ENCODE measurements at places on chromosomes 7 and 10. TPM values are rescaled to one million over a fixed set of nuclear protein-coding genes. Genes with fewer than 3 reads are reported as not detected.

DNA sequence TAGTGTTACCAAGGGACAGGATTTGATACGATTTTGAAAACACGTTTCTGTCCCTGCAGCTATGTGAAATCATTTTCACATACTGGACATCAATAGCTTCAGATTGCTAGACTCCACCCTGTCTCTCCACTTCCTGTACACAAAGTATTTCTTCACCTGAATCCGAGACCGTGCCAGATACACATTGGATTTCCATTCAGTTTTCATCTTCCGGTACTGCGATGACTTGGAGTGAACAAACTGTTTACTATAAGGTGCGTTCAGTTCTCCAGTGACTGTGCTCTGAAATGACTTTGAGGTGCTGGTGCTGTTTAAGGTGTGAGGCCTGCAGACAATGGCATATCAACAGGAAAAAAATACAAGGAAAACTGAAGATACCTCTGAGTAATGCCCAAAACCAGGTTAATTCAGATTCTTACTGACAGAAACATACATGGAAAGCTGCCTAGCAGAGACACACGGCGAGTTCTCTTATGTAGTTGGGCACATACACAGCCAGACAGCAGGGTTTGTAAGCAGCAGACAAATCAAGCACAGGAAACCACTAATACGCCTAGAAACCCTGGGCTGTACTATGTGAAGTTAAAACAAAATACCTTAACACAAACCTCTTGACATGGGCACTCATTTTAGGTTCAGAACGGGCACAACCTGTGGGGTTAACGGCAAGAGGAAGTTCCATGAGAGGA, 119.2 kb downstream of the GALNT11 start:
- DNase-seq = no peak

DNA sequence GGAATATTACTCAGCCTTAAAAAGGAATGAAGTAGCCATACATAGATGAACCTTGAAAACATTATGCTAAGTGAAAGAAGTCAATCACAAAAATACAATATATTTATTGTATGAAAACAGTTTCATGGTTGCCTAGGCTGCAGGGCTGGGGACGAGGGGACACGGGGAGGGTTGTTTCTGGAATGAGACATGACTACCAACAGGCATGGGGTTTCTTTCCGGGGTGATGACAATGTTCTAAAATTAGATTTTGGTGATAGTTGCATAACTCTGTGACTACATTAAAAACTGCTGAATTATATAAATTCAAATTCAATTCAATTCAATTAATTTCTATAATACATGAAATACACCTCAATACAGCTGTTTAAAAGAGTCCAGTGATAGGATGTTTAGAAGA, 88.0 kb downstream of the ARHGAP22 start:
- DNase-seq = no peak

GRCh38 chr7:47968847-47969774, 10.3 kb downstream of the HUS1 start:
- DNase-seq = no peak

DNA sequence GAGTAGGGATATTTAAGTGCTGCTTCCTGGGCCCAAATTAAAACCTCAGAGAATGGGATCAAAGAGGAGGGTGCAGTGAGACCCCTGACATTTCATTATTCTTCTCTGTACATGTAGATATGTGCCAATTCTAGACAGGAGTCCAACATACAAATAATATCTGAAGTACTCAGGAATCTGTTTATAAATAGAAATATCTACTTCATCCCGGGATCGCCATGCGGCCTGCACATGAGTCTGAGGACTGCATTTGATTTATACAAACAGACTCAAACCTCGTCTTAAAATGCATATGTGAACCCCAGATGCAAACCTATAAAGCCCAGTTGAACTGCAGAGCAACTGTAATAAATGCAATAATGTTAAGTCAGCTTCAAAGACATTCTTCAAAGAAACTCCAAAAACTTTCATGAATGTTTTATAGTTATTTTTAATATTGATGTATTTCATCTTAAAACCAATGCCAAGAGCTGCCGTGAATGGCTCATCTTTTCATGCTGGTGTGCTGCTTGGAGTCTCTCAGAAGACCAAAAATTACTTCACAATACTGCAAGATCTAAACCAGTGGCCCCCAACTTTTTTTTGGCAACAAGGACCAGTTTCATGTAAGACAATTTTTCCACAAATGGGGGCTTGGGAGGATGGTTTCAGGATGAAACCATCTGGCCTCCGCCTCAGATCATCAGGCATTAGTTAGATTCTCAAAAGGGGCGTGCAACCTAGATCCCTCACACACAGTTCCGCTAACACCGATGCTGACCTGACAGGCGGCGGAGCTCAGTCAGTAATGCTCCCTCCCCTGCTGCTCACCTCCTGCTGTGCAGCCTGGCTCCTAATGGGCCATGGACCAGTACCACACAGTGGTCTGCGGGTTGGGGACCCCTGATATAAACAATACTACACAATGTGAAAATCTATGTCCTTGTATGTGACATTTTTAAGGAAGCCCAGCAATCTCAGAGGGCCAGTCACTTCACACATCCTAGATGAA, 166.9 kb downstream of the PARD3 start:
- no peak for DNase-seq

GRCh38 chr7:129468547-129468946, 33.8 kb upstream of the SMKR1 start:
- no peak for DNase-seq

GRCh38 chr7:86282014-86282682, 361.6 kb upstream of the GRM3 start:
- no peak for DNase-seq

GRCh38 chr7:47882635-47883034, 65.6 kb downstream of the PKD1L1 start:
- DNase-seq = no peak

GRCh38 chr7:46282155-46282554, 361.1 kb upstream of the IGFBP3 start:
- DNase-seq = no peak

- DNase-seq = no peak
Observed at GRCh38 chr7:136637813-136638212, 230.6 kb upstream of the CHRM2 start.

- peak; percentile 92 for DNase-seq
Observed at GRCh38 chr7:101138213-101138870, 11.4 kb downstream of the SERPINE1 start.

- DNase-seq = no peak
Observed at GRCh38 chr7:149832332-149833041, 5.7 kb upstream of the ZNF862 start.

DNA sequence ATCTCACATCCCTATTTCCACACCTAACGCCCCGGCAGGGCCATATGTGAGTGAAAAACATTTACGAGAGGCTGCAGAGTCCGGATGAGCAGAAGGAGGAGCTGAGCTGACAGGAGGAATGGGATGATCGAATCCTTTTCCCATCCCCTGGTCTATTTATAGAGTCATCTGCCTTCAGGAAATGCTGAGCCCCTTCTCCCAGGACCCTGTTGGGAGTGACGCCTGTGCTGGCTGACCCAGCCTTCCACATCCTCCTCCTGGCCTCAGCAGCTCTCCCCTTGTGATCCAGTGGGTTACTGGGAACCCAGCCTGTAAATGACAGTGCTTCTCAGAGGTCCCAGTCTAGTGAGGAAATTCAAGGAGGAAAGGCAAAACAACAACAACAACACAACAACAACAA, 16.6 kb downstream of the DENND2A start:
- peak; percentile 90 for DNase-seq

GRCh38 chr7:27409776-27410175, 167.2 kb downstream of the EVX1 start:
- DNase-seq = no peak

- DNase-seq = peak; percentile 49
Observed at GRCh38 chr10:58992830-58993460, 183.5 kb upstream of the PHYHIPL start.

DNA sequence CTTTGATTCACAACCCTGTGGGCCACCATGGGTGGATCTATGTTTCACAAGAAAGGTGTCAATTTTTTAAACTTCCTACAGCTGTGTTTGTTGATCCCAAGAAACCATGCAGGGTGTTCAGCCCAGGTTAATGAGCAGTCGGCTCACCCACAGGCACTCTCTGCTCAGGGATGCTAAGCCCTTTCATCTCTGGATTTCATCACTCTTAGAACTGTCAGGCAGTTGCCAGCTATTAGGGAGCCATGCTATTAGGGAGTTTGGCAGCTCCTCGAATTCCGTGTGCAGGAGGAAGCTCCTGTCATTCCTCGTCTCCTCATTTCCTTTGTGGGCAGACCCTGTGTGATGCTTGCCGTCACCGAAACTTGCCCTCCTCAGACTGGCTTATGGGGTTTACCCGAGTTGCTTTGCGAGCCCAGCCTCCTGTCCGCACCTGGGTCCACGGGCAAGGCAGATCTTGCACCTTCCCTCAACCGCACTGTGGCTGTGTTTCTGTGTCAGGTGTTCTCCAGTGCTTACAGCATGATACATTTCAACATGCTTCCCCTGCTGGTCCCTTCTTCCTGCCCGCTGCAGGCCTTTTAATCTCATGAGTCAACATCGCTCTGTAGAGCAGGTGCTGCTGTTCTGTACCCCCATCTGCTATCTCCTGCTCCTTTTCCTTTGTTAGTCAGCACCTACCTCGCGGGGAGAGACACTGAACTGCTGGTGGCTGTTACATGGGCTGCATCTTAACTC, 509.8 kb downstream of the SUGCT start:
- DNase-seq = no peak

DNA sequence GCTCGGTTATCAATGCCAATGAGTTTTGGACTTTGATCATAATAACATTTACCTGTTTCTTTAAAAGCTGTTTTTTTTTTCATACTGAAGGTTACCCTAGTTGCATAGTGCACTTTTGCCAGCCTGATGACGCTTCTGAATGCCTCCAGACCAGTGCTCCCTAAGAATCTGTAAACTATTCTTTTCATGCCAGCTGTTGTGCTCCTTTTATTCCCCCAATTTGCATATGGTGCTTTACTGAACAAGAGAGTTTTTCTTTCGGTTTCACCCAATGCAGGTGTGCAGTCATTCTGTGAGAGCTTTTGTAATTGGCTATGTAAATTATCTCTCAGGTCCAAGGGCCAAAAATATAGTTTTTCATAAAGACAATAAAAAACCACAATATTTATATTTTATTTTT, 48.1 kb upstream of the GLCCI1 start:
- no peak for DNase-seq

DNA sequence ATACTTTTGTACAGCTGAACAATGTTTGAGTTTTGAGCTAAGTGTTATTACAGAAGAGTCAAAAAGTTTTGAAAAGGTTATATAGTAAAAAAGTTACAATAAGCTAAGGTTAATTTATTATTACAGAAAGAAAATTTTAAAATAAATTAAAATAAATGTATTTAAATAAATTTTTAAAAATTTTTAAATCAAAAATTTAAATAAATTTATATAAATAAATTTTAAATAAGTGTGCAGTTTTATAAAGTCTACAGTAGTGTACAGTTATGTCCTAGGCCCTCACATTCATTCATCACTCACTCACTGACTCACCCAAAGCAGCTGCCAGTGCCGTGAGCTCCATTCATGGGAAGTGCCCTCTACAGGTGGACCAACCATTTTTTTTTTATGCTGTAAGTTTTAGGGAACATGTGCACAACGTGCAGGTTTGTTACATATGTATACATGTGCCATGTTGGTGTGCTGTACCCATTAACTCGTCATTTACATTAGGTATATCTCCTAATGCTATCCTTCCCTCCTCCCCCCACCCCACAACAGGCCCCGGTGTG, 462.9 kb upstream of the ZMIZ1 start:
- DNase-seq = no peak

GRCh38 chr10:89591111-89591795, 53.8 kb downstream of the PANK1 start:
- DNase-seq = no peak

DNA sequence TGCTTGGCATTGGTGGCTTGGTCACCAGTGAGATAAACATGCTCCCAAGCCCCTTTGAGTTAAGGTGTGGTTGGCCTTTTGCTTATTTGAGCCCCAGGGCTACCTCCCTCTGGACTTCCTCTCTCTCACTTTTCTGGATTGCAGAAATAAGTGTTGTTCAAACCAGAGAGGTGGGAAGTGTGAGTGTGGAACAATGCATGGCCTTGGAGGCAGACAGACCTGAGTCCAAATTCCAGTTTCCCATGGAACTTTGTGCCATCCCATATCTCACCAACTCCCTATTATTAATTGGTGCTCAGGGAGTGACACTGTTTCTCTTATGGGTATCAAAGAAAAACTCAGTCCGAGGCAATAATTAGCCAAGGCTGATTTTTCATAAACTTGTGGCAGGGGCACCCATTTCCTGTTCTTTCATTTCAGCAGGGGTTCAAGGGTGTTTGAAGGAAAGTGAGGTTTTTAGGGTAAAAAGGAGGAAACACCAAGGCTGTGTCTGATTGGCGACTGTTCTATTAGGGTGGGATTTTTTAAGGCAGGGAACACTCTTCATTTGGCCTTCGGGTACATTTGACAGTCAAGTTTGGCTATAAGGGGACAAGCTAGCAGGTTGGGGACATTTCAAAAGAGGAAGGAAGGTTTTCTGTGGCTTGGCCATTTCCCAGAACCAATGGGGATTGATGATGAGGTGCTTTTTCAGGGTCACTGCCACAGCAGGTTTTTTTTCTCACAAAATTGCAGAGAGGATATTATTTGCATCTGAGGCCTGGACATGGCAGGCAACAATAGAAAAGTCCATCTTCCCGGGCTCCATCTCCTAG, 148.8 kb upstream of the NPY start:
- no peak for DNase-seq

- no peak for DNase-seq
Observed at GRCh38 chr10:70917635-70918034, 29.3 kb upstream of the PCBD1 start.

DNA sequence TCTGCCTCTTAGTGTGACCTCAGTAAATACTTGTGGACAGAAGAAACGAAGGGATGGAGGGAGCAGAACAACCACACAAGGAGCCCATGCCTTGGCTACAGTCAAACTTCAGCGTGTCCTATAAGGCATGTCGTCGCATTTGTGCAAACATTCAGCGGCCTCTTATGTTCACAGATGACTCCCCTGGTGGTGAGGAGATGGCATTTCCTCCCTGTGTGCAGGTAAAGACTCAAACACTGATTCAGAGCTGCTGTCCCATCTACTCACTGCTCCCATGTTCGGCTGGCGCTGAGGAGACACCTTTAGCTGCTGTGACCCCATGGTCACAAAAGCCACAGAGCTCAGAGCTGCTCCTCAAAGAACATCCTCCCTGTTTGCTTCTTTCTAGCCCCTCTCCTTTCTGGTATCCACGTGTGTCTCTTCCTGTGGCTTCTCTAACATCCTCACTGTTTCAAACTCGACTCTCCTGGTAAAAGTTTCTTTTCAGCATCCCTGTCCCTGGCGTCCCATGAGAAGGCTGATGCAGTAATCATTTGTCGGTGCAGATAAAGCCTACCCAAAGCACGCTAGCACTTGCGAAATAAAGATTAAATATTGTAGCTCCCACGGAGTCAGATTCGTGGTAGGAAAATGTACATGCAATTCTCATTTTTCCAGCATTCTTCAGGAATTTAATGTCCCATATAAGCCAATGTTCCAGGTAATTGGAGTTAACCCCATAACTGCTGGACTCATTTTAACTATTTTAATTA, 124.9 kb upstream of the NEBL start:
- DNase-seq = no peak

- peak; percentile 52 for DNase-seq
Observed at GRCh38 chr10:14673189-14673861, 101.4 kb downstream of the FAM107B start.

- DNase-seq = no peak
Observed at GRCh38 chr10:30056281-30056680, 3.1 kb downstream of the JCAD start.

The ERVW-1 gene
- 0.62 TPM for polyA plus RNA-seq

The CPXM2 gene
- polyA plus RNA-seq = 1.3 TPM

The ZNF3 gene
- polyA plus RNA-seq = 29.5 TPM

The FAM24B gene
- 3.0 TPM for polyA plus RNA-seq

The TFEC gene
- 1.5 TPM for polyA plus RNA-seq

The CFAP46 gene
- polyA plus RNA-seq = 0.53 TPM

The PLEKHS1 gene
- polyA plus RNA-seq = 0.07 TPM

The PTPN20 gene
- polyA plus RNA-seq = 1.3 TPM

All from muscle of back (tissue), 13 donors.